ENCODE measurements at places on chromosomes 1 and 21.

- DNase-seq, result no peak
Observed at GRCh38 chr1:68495532-68495931, 1.4 kb downstream of the DEPDC1 start.

DNA sequence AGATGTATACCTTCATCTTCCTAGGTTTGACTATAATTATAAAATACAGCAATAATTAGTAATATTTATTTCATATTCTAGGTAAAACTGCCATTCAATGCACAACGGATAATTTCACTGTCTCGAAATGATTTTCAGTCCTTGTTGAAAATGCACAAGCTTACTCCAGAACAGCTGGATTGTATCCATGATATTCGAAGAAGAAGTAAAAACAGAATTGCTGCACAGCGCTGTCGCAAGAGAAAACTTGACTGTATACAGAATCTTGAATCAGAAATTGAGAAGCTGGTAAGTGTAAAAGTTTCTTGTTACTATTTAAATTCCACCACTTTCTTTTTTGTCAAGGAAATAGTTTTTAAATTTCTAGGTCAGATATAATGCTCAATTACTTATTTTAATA, 30.7 kb downstream of the BACH1 start:
- no peak for DNase-seq

DNA sequence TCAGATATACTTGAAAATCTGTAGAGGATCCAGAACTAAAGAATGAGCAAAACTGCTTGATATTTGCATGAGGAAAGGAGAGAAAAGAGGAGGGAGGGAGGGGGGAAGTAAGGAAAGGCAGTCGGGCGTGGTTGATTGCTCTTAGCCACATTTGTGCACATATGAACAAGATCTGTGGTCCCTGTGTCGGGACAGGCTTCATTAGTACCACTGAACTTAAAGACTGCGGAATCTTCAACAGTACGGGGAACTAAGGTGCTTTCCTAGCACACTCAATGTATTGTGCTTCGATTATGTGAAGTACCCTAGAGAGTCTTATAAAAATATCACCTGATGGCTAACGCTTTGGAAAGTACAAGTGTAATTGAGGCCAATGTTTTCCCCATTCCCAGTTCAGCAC, 59.9 kb downstream of the ZBTB18 start:
- DNase-seq, result no peak

GRCh38 chr1:99481391-99481996, 164.4 kb upstream of the PALMD start:
- DNase-seq, result peak; percentile 6

GRCh38 chr1:46510998-46511365, 21.3 kb downstream of the DMBX1 start:
- DNase-seq, result no peak

DNA sequence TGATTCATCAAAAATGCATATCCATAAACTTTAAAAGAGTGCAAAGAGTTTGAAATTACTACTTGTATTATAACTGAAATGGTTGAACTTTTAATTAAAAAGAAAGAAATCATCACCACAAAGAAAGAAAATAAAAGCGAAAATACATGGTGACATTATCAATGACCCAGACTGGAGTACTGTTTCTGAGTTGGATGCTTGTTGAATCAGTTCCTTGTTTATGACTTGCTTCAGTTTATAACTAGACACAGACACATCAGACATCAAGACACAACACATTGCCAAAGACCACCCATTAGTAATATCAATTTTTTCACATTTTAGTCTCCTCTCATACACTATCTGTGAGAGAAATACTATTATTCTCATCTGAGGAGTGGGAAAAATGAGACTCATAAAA, 293.0 kb downstream of the MRPL39 start:
- DNase-seq, result no peak

DNA sequence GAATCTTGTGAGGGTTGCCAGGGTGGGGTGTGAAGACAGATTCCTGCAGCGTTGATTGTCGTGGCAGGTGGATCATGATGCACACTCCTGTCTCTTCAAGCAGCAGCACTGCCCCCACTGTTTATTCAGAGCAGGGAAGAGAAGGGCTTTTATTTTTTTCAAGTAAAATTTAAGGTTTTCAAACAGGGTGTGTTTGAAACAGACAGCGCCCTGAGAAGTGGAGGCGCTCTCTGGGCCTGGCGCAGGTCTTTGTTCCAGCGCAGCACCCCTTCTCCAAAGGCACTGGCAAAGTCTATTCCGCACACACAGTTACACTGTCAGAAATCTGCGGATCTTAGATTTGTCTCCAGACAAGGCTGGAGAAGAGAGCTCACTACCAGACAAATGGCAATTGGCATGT, 7.0 kb downstream of the C1orf53 start:
- DNase-seq, result no peak

DNA sequence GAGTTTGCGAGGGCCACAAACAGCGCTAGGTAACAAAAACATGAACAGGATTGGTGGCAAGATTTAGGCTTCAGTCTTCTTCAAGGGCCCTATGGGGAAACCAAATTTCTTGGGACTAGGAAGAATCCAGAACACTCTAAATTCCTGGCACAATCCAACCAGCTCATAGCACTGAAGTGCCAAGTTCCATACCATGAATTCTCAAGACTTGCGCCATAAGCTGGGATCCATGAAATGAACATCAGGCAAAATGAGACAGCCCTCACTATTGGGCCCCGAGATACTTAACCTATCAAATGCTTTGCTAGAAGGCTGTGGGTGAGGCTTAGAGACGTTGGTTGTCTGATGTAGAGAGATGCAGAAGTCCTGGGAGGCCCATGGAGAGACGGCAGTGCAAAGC, 322.1 kb downstream of the PAPPA2 start:
- DNase-seq, result no peak

GRCh38 chr21:15976807-15977206, 247.0 kb downstream of the USP25 start:
- no peak for DNase-seq

GRCh38 chr1:178075333-178075732, 18.6 kb upstream of the RASAL2 start:
- DNase-seq, result no peak

- no peak for DNase-seq
Observed at GRCh38 chr1:961132-961669, 817 bp downstream of the KLHL17 start.

DNA sequence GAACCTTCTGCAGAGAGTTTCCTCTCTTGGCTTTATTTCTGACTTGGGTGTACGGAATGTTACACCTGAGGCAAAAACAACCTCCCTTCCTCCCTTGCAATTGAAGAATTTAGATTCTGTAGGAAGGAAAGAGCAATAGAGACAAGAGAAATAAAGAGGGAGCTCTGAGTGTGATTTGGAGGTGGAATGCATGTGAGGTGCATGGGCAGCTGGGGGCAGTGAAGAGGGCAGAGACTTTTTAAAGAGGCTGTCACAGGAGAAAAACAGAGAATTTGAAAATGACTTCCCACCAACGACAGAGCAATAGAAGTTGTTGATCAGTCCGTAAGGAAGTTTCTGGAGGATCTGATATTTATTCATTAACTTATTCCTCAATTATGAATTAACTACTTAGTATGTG, 172.0 kb upstream of the B3GALT2 start:
- no peak for DNase-seq

DNA sequence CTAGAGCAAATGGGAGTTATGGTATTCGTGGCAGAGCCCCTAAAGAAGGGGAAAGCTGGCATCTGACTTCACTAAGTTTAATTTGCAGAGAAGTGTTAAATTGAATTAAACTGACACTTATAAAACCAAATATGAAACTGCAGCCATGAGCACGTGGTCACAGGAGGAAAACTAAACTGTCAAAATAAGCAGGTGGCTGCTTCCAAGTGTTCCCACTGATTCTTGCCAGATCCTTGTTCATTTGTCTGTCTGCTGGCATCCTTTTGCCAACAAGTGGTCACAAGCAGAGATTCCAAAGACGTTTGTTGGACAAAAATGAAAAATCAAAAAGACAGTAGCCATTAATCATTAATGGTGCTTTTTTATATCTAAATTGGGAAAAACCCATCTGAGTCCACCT, 6.5 kb upstream of the CELA2B start:
- no peak for DNase-seq

- no peak for DNase-seq
Observed at GRCh38 chr1:73500154-73500553, 697.8 kb downstream of the LRRIQ3 start.

DNA sequence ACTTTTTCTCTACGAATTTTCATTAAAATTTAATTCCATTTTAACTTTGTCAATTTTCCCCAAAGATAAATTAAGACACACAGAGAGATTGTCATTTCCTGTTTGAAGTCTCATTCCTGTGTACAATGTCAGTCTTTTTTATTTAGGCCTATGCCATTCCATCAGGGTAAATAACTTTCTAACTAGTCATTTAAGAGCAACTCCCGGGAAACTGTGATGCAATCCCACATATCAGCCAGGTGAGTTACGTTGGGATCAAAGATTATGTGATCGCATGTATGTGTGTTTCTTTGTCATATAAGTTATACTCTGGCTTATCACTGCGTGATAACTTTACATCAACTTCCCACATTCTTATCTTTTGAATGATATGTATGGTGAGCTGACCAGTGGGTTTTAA, 86.1 kb upstream of the S1PR1 start:
- DNase-seq, result no peak

GRCh38 chr1:173409613-173410012, 67.5 kb upstream of the PRDX6 start:
- no peak for DNase-seq

DNA sequence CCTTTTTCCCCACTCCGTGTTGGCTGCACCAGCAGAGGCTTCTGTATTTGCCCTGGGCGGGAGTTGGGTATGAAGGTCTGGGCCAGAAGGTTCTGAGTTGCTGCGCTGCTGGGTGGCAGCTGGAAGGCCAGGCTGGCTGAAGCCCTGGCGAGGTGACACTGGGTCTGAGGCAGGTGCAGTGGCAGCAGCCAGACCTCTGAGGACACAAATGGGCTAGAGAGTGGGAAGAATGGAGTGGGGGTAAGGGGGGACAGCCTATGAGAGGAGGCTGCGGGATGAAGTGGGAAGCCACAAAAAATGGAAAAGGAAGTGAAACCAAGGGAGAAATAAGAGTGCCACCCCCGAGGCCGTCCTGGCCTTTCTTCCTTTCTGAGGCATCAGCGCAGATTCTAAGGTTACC, 53.2 kb downstream of the STX6 start:
- DNase-seq, result no peak

DNA sequence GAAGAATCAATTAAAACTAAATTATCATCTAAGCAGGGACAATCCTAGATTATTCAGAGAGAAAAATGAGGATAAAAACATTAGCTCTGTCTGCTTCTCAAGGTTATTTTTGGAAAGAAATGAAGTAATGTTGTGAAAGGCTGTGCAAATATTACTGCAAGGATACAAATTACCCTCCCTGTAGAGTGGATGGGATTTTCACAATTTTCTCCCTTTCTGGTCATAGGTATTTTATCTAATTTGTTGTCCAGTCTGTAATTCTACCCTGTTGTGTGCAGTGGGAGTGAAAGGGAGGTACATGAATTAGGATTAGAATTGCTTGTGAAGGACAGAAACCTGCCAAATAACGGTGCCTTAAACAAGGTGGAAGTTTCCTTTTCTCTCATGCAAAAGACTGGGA, 54.7 kb downstream of the MAP3K7CL start:
- DNase-seq, result no peak

DNA sequence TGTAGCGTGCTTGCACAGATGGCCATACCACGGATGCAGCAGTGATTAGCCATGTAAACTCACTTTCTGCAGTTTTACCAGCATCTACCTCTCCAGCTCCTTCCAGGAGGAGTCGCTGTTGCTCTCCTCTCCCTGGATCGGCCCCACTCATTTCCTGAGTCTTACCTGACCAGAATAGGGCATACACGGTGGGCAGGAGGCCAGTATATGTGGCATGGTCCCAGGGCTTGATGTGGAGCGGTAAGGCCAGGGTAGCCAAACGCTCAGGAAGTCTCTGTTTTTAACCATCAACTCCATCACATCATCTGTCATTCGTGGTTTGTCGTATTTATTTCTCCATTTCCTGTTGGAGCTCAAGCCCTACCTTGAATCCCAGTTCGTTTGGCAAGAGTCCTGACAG, 163.4 kb upstream of the USP24 start:
- no peak for DNase-seq

DNA sequence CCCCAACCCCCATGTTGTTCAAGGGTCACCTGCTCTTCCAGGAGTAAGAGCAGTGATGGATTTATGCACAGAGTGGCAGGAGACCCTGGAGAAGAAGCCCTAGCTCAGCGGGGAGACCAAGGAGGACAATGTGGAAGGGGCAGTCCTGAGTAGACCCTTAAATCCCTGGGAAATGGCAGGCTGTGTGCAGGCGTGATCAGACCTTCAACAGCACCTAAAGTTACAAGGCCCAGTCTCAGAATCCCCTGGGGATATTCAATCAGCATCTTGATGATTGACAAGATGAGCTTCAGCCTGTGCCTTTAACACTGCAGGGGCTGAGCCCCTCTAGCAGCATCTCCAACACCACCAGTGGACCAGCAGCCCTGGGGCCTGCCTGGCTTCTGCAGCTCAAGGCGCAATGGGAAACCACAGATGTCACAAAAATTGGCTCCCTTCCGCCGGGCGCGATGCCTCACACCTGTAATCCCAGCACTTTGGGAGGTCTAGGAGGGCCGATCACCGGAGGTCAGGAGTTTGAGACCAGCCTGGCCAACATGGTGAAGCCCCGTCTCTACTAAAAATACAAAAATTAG, 60.4 kb downstream of the IRF2BP2 start:
- no peak for DNase-seq

DNA sequence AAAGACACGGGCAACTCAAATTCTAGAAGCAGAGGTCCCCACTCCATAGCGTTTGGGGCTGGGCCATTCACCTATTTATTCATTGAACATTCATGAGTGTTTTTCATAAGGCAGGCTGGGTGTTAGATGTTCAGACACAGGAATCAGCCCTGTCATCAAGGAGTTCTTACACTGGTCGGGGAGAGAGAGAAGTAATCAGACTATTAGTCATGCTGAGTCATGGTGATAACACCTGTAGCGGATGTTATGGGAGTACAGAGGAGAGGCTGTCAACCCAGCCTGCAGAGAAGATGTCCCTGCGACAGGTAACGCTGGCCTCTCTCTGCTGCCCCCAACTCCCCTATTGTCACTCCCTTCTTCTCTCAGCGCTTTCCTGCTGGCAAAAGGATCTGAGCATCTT, 17.2 kb downstream of the LY9 start:
- DNase-seq, result no peak

GRCh38 chr1:11913291-11913690, 12.9 kb downstream of the KIAA2013 start:
- DNase-seq, result no peak

- no peak for DNase-seq
Observed at GRCh38 chr1:220974431-220974830, 95.2 kb downstream of the HLX start.

- DNase-seq, result no peak
Observed at GRCh38 chr1:163523375-163524029, 201.7 kb downstream of the NUF2 start.

DNA sequence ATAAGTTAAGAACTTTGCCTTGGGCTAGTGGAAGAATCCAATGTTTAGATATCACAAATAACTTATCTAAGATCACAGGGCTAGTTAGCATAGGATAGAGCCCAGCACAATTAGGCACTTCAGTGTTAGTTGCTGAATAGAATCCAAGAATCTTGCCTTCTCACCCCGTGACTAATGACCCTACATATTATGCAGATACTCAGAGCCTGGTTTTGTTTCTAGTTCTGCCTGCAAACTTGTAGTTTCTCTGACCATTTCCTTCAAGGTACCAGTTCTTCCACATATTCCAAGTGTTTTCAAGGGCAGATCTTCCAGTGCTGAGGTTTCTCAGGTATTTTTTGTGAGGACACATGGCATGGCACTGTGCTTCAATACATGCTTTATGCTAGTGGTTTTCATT, 239.3 kb downstream of the KCNK2 start:
- no peak for DNase-seq

- no peak for DNase-seq
Observed at GRCh38 chr1:28286111-28286510, 26.8 kb downstream of the SESN2 start.

GRCh38 chr1:42951588-42951987, 7.1 kb downstream of the SLC2A1 start:
- no peak for DNase-seq

Data from activated CD4-positive, CD25-positive, alpha-beta regulatory T cell treated with anti-CD3 and anti-CD28 coated beads, Interleukin-2, amount 50 U/mL, for 16 hours (primary cell).